Mesenchymal stem cell (in vitro differentiated cells and primary cell): ENCODE measurements at places on chromosomes 13 and 19.

DNA sequence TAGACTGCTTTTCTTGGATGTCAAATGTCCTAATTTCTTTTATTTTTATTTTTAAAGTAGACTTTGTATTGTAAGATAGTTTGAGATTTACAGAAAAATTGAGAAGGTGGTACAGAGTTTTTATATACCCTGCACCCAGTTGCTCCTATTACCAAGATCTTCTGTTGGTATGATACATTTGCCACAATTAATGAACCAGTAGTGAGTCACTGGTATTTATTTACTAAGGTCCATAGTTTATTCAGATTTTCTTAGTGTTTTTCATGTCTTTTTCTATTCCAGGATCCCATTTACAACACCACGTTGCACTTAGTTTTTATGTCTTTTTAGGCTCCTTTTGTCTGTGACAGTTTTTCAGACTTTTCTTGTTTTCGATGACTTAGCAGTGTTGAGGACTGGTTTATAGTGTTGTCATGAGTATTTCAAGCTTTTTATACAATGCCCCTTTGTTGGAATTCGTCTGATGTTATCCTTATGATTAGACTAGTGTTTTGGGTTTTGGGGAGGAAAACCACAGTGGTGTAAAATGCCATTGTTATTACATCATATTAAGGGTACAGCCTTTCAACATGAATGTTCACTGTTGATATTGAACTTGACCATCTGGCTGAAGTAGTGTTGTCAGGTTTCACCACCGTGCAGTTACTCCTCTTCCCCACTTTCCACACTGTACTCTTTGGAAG lies 35.9 kb downstream of the COG3 start:
- peak; percentile 78 for DNase-seq

DNA sequence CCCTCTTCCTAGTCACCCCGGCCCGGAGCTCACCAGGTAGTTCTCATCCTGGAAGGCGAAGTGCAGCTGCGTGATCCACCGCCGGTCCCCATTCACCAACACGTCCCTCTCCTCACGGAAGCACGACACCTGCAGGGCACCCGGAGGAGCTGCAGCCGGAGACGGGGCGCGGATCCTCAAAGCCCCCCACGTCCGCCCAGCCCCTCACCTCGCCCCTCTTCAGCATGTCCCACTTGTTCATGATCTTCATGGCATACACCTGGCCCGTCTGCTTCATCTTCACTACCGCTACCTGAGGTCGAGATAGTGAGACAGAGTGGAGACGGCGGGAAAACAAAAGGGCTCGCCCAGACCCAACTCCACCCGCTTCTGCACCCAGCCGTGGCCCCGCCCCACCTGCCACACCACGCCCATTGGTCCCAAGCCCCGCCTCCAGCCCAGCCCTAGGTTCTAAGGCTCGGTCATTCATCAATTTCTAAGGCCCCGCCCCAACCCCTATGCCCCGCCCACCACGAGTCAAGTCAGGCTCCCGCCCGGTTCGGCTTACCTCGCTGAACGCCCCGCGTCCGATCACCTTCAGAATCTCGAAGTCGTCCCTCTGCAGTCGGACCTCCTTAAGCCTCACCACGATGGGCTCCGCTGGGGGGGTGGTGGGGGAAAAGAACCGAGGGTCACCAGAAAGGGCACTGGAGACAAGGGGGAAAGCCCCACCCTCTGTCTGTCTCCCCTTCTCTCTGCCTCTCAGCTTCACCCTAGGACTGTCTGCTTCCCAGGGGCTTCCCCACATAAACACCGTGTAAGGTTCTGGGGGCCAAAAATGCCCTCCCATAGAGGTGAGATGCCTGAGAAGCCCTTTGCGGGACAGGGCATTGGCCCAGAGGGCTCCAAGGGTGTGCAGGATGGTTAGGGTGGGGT lies 2.8 kb downstream of the DMPK start:
- DNase-seq, result peak; percentile 68

DNA sequence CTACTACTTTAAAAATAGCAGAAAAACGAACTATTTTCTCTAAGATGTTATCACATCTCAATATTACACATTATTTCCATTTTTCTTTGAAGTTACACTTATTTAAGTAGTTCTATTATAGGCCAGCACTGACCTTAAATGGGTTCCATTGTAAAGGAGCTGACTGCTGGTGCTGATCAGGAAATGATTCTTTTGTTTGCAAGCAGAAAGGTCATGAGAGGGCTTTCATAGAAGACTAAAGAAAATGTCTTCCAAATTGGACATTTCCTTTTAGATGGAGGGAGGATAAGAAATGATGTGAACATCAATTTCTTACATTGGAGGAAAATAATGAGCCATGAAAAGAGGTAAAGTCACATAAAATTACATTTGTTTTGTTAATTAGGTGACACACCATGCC lies 96.2 kb downstream of the SUCLA2 start:
- DNase-seq, result no peak

- DNase-seq, result peak; percentile 73
These were observed 133.6 kb downstream of the COL4A1 start for GRCh38 chr13:110173247-110173818.

DNA sequence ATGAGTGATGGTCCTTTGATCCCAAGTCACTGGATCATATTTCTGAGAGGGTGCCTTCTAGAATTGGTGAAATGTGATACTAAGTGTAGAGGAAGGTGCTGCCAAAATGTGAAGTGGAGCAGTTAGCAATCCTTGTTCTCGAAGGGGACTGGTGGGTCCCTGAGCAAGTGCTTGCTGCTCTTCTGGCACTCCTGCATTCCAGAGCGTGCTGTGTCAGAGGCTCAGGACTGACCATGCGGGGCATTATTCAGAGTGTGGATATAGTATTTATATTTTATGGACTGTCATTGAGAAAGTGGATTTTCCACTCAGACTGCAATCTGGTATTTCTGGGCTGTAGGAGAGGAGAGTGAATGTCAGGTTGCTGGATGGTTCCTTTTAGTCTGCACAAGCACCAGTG lies 152.6 kb upstream of the KL start:
- DNase-seq, result no peak

DNA sequence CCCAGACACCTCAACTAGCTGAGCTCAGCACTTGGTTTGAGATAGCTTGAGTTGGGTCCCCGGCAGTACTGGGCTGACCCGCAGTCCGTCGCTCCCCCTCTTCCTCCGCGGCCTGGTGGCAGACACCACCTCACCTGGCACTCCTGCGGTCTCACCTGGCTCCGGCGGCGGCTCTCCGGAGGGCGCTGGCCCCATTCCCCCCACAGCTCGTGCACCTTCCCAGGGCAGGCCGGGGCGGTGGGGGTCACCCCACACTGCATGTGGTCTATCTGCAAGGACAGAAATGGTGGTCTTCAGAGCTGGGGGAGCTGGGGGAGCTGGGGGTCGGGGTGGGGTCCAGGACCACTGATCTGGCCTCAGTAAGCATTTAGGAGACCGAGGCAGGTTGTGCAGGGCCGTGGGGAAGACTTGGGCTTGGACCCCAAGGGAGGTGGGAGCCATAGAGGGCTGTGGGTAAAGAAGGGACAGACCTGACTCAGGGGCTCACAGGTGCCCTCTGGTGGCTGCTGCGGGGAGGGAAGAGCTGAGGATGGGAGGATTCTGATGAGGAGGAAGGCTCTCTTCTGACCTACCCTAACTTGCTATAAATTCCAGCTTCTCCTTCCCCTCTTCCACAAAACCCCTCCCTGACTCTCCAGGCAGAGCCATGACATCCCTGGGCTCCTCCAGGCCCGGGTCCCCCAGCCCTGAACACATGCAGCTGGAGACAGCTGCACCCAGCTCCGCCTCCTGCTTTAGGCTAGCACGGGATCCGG lies 6.7 kb upstream of the PLIN4 start:
- DNase-seq, result peak; percentile 45

DNA sequence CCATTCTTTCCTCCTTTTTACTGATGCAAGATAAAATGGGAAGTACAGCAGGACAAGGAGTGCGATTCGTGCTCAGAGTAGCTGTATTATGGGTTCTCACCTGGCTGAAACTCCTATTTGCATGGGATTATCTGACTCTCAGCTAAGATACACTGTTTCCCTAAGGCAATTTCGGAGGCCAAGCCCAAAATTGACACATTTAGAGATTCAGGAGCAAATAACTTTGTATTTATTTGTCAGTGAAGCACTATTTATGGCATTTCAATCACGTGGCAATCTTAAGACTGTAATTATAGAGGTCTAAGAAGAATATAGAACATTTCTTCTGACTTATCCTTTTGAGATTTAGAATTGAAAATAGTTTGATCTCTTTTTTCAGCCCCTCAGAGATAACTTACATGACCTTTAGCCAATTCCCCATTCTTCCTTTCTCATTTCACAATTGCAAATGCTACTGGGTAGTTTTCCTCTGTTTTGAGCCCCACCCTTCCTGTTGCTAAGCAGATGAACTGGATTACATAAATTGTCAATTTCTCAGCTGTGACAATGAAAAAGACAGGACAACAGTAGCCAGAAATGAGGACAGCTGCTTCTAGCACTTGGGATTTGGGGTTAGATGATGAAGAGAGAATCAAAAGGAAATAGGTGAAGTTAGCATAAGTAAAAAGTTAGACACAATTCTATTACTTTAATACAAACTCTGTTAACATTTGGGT lies 122.7 kb upstream of the FRY start:
- DNase-seq, result no peak

DNA sequence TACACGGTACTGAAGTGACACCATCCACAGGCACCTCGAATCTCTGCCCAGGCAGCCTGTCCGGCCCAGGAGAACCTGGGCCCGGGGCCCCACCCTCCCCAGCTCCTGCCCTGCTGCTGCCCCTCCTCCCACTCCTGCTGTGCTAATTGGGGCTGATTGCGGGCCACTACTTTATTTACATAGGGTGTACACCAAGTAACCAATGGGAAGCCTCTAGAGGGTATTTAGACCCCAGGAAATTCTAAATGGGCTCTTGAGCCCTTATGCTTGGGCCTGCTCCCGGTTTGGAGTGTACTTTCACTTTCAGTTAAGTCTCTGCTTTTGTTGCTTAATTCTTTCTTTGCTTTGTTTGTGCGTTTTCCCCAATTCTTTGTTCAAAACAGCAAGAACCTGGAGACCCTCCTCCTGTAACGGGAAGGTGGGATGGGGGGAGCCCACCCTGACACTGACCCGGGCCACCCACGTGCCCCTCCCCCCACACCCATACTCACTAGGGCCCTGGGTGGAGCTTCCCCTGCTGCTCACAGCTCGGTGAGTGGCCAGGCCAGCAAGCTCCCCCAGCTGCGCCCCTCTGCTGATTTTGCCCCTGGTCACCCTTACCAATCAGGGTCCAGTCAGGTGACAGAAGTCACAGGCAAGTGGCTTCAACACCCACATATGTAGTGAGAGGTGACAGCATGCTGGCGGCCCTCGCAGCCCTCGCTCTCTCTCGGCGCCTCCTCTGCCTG lies 9.4 kb downstream of the SCGB2B2 start:
- peak; percentile 23 for DNase-seq

- DNase-seq, result peak; percentile 95
These were observed at the start of gene RDH13 for GRCh38 chr19:55062735-55063491. RDH13 (minus strand) TSS chr19:55063148; CDS start chr19:55063032, 116 bp downstream.

GRCh38 chr13:54092686-54093085 lies 1064.1 kb downstream of the OLFM4 start:
- DNase-seq, result no peak

DNA sequence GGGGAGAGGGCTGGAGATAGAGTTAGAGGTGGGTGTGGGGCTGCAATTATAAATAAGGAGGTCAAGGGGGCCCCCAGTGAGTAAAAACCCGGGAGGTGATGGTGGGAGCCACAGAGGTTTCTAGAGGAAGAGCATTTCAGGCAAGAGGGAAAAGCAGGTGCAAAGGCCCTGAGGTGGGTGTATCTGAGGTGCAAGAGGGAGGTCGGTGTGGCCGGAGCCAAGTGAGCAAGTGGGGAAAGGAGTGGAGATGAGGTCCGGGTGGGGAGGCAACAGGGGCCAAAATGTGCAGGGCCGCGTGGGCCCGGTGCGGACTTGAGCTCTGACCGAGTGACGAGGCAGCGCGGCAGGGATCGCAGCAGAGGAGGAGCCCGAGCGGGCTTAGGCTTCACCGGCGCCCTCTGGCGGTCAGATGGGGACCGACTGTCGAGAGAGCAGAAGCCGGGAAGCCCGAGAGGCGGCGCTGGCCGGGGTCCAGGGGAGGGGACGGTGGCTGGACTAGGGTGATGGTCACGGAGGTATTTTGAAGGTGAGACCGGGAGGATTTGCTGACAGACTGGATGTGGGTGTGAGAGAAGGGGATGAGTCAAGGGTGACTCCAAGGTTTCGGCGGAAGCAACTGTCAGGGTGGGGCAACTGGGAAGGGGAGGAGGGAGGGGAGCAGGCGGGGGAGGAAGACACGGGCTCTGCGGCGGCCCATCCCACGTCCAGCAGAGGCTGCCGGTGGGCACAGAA lies 17.7 kb upstream of the SPACA4 start:
- peak; percentile 85 for DNase-seq

- DNase-seq, result no peak
These were observed 213.3 kb downstream of the KCNRG start for GRCh38 chr13:50228527-50228926.

DNA sequence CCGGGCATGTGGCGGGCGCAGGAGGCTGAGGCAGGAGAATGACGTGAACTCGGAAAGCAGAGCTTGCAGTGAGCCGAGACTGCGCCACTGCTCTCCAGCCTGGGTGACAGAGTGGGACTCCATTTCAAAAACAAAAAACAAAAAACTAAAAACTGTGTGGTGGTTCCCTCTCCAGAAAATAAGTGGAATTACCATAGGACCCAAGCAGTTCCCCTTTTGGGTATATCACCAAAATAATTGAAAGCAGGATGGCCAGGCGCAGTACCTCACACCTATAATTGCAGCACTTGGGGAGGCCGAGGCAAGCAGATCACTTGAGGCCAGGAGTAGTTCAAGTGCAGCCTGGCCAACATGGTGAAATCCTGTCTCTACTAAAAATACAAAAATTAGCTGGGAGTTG lies 15.7 kb upstream of the LDLR start:
- DNase-seq, result no peak

DNA sequence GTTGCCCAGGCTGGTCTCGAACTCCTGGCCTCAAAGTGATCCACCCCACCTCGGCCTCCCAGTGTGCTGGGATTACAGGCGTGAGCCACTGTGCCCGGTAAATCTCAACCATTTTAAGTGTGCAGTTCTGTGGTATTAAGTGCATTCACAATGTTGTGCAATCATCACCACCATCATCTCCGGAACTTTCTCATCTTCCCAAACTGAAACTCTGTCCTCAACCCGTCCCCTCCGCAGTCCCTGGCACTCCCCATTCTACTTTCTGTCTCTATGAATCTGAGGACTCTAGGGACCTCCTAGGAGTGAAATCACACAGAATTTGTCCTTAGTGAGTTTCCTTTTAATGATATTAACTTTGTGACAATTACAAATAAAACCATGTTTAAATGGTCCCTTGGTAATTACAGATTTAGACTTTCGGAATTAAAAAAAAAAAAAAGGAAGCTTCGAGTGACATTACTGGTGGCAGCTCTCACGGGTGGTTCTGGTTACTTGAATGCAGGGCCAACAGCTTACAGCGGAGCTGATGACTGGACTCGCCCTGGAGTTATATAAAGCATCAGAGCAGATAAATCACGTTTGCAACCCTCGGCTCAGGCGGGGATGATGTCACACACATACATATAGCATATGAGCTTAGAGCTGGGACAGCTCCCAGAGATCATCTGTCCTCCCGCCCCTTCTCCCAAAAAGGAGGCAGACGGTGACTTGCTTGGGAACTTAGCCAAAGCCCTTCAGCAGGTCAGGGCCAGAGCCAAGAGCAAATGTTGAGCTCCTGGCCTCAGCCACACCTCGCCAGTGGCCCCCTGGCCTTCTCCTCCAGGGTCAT lies 89.8 kb downstream of the ZNF557 start:
- DNase-seq, result peak; percentile 76

GRCh38 chr19:2060884-2061494 lies 9.9 kb upstream of the MKNK2 start:
- DNase-seq, result peak; percentile 97

GRCh38 chr19:19110410-19111135 lies 27.7 kb downstream of the TMEM161A start:
- no peak for DNase-seq
